ENCODE measurements at places on chromosomes 6 and 20.
A peak's percentile ranks its signal among the peaks of the same experiment; 100 is the strongest.

DNA sequence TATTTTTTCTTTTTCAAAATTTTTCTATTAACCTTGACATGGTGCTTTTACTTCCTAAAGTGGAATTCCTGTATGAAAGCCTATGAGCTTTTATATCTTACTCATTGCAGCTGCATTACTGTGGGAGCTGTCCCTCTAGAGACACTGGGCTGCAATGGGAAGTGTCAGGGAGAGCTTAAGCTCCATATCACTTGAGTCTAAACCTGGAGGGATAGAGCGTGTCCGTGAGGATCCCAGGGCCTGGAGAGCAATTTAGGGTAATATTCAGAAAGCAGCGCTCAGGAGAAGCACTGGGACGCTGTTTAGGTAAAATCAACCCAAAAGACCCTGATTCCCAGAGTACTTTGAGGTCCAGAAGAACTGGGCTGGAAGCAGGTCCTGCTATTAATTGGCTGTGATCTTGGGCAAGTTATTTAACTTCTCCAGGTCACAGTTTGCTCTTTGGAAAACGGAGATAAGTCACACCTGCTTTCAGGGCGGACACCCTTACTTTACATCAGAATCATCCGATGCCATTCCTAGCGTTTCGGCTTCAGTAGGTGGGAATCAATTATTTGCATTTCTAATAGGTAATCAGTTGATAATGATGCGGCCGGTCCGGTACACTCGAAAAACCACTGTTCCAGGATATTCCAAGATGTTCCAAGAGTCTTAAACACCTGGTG, 628 bp upstream of the ERGIC3 start:
- DNase-seq: no peak

- DNase-seq: no peak
These were observed 435.5 kb upstream of the PLCB4 start for GRCh38 chr20:8633366-8633765.

- peak; percentile 56 for DNase-seq
These were observed 74.8 kb downstream of the TULP4 start for GRCh38 chr6:158387036-158387435.

DNA sequence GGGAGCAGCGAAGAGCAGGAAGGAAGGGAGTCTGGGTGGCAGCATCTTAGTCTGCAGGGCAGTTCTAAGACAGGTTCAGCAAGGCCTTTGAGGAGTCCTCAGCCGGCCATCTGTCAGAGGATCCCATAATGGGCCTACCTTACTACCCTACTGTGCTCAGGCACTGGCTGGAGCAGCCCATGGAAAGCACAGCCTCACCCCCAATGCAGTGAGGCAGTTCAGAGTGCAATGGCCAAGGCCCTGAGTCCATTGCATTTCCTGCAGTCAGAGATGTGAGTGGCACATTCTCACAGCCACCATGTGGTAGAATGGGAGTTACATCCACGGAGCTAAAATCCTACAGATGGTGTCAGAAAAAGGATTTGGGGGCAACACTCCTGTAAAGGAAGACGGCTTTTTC, 19.4 kb upstream of the OVOL2 start:
- no peak for DNase-seq

DNA sequence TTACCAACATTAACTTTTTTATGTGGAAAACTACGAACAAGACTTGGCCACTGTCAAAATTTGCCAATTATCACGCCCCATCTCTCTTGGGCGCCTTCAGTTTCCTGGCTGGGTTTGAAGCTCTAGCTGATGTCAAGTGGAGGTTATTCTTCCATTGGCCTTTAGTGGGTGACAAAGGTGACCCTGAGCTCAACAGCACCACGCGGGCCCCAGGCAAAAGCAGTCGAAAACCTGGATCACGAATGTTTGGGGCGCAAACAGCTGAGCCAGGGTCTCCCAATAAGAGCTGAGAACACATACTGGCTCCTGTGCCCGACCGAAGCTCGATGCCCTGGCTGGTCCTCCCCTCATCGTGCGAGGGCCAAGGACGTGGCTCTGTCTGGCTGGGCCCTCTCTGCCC, 26.8 kb downstream of the SLC17A9 start:
- peak; percentile 11 for DNase-seq

DNA sequence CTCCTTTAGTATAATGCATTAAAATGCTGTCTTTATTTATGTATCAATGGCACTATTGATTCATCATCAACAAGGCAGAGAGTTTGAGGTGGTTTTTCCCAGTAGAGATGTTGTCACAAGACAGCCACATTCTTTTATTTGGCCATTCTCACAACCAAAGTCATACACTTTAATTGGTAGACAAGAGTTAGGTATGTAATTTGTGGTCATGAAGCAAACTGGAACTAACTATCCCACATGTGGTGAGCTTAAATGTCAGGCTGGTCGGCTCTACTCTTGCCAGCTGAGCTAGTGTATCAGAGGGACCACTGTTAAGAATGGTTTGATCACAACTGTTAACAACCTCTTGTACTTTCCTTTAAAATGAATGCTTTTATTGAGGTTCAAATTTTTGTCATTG, 714.6 kb downstream of the CD109 start:
- DNase-seq: no peak

Measured in OCI-LY7 (cell line).